ENCODE measurements at places on chromosomes 13 and 19.

DNA sequence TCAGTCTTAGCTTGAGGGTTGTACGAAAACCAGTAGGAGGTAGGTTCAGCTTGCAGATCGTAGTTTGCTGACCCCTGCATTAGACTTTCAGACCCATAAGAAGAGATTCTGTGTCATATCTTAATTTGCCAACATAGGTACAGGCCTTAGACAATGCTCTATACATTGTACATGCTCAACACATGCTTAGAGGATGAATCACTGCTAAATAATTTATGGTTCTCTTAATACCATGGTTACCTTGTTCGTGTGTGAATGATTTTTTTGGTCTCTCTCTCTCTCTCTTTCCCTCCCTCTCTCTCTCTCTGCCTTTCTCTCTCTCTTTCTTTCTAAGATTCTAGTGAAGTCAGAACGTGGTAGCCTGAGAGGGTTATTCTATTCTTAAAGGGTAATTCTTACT is 112.2 kb downstream of the FGF14 start:
- no peak for DNase-seq

DNA sequence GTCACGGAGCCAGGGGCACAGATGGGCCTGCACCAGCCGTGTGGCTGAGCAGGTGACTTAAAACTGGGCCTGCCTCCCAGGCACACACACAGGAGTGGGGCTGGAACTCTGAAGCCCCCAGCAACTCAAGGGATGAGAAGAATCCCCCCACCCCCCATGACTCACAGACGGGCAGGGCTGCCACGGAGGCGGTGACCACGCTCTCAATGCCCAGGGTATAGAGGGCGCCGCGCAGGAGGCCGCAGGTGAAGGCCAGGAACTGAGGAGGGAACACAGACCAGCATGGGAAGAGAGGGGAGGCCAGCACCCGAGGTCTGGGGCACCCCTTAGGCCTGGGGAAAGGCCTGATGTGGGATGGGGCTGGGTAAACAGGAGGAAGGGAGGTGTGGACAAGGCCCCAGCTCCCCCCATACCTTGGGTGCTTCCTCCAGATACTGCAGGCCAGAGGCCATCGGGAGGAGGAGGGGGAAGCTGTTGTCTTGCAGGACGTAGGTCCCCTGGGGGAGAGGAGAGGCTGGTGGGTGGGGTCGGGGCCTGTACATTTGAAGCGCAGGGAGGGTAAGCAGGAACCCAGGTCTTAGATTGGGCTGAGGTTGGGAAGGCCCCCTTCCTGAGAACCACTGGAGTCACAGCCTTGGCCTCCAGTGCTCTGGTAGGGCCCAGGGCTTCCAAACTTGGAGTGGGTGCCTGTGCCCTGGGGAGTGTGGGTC is 3.1 kb upstream of the NKPD1 start:
- DNase-seq: no peak

- no peak for DNase-seq
Observed at GRCh38 chr13:47897411-47898050, 103.5 kb downstream of the SUCLA2 start.

DNA sequence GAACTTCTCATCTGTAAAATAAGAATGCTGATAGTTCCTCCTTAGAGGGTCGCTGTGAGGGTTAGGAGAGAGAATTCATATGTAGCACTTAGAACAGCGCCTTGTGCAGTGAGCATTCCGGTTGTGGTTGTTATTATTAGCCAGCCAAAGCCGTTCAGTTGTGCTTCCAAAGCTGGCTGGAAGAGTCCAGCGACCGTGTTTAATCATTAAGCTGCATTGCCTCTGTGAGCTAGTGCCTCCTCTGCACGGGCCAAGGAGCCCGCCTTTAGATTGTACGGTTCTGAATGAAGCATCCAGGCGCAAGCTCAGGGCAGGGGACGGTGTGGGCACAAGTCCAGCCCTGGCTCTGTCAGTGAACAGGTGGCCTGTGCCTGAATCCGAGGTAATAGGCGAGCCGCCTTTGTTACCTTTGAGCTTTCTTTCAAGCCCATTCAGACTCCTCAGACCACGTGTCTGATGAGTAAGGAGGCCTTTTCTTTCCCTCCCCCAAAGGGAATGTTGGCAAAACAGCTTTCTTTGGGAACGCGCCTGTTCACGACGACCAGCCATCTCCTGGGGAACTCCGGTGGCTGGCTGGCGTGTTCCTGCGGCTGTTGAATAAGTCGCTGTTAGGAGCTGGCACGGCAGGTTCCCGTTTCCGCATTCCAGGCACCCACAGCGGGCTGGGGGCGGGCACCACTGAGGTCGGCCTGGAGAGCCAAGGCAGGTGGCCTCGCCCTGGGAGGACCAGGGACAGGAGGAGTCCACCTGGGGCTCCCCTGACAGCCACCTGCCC is 25.1 kb downstream of the SIPA1L3 start:
- no peak for DNase-seq

DNA sequence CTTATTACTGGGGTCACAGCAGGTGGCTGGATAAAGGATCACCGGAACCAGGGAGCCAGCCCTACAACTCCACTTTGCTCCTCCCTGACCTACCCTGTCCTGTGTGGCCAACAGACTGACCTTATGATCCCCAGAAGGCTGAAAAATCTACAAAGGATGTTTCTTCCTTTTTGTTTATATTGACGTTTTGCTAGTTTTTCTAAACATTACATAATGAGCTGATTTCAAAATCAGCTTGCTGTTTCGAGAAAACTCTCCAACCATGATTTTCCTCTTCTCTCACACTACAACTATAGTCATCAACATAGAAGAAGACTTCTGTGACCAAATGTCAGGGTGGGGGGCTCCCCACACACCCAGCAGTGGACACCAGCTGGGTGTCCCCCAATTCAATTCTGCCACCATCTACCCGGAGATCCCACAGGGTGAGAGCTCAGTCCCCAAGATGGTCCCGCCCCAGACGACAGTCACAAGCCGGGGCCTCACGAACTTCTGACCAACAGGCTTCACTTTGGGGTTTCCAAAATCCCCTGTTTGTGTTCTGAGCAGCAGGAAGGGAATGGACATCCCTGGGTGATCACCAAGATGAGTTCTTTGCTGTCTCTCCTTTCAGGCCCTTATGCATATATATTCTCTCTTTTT is 35.0 kb downstream of the ZNF536 start:
- DNase-seq: no peak

DNA sequence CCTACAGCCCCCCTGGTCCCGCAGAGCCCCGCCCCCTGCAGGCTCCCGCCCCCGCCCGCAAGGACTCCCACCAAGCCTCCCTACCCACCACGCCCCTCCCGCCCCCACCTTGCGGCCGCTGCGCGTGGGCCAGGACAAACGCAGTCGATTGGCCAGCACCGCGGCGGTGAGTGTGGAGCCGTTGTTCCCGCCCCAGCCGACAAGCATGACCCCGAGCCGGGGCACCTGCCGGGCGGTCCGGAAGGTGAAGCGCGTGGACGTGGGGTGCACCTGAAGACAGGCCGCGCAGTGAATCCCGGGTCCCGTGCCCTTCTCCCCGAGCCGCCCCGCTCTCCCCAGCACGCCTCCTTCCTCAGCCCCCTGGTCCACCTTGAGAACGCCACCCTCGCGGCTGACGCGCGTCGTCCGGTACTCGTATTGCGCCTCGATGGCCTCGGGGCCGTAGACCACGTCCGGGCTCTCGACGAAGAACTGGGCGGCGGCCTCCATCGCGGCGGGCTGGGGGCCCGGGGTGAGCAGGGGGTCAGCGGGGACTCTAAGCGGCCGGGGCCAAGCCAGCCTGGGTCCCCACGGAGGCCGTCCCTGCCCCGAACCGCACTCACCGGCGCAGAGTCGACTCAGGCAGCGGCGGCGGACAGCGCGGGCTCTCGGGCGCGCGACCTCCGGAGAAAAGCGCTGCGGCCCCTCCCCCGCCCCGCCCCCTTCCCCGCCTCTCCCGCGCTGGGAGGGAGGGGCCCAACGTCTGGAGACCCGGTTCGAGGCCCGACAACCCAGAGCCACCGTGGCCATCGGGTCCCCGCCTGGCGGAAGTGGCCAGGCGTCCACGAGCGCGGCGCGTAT is at the start of gene ISYNA1:
ISYNA1 (minus strand) TSS at position 643 of the 840 bp plus-strand sequence; CDS start at position 489, 154 bp downstream.
- DNase-seq: peak; percentile 25

- DNase-seq: no peak
Observed at GRCh38 chr13:26623125-26623524, 65.6 kb downstream of the WASF3 start.

- no peak for DNase-seq
Observed at GRCh38 chr19:54325631-54326030, 12.7 kb upstream of the LILRA5 start.

DNA sequence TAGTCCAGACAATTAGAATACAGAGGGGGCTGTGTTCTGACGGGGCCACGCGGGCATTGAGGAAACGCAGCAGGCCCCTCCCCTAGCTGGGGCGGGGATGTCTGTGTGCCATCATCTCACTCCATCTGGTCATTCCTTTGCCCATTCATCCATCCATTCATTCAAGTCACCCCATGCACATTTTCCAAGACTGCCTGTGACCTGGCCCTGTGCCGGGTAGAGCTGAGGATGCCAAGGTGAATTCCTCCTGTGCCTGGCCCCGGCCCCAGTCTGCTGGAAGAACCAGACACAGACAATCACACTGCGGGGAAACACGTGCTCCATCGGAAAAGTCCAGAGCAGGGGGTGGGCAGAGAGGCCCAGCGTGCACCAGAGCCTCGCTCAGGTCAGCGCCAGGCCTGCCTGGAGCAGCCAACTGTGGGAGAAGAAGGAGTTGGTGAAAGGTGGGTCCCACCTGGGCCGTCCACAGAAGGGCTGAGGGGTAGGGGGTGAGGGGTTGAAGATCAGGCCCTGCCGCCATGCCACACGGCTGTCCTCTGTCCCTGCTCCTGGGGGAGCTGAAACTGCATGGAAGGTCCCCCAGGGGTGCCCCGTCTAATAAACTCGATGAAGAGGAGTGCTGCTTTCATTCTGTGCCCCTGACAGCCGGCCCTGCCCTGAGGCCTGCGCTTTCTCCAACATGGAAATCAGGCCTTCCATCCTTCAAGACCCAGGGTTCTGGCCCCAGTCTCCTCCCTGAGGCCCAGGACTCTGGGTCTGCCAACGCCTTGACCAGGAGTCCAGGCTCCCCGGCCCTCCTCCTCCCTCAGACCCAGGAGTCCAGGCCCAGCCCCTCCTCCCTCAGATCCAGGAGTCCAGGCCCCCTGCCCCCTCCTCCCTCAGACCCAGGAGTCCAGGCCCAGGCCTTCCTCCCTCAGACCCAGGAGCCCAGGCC is 1.6 kb upstream of the CACNG6 start:
- DNase-seq: no peak

DNA sequence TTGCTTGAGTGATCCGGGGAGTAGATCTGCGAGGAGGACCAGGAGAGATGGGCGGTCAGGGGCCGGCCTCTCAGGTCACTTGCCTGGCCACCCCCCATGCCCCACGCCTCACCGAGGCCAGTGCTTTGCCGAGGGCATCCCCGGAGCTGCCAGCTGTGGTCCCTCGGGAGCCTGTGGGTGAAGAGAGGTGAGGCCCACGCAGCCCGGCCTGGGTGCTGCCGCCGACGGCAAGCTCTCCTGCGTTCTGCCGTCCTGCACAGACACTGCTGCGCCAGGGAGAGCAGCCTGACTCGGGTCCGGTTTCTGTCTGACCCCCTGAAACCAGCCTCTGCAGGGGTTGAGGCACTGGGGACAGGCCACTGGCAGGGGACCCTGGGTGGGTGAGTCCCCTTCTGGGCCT is 15.8 kb upstream of the UQCR11 start:
- DNase-seq: no peak

DNA sequence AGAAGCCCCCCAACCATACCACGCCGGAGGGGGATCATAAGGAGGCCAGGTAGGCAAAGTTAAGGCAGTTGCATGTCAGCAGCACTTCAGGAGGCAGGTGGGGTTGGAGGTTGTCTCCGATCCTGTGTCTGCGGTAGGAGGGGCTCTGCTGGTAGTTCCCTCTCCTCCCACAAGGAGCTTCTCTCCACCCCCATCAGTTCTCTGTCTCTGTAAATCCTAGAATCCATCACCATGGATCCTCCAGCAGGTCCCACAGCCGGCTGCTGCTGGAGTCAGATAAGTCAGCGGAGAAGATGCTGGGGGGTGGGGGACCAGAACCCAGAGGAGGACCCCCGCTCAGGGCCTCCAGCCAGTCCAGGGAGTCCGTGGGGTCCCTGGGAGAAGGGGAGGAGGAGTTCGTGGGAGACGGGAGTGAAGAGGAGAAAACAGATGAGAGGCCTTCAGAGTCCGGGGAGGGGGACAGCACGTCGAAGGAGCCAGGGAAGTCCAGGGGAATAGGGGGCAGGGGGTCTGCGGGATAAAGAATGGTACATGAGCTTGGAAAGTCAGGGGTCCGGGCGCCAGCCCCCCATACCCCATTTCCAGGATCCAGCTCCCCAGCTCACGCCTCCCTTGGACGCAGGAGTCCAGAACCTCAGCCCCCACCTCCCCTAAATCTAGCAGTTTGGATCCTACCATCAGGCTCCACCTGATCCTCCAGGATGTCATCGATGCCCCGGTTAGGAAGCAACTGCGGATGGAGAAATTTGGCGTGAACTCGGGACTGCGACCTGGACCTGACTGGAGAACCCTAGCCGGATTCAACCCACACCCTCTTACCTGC is 6.3 kb downstream of the MAMSTR start:
- DNase-seq: no peak

DNA sequence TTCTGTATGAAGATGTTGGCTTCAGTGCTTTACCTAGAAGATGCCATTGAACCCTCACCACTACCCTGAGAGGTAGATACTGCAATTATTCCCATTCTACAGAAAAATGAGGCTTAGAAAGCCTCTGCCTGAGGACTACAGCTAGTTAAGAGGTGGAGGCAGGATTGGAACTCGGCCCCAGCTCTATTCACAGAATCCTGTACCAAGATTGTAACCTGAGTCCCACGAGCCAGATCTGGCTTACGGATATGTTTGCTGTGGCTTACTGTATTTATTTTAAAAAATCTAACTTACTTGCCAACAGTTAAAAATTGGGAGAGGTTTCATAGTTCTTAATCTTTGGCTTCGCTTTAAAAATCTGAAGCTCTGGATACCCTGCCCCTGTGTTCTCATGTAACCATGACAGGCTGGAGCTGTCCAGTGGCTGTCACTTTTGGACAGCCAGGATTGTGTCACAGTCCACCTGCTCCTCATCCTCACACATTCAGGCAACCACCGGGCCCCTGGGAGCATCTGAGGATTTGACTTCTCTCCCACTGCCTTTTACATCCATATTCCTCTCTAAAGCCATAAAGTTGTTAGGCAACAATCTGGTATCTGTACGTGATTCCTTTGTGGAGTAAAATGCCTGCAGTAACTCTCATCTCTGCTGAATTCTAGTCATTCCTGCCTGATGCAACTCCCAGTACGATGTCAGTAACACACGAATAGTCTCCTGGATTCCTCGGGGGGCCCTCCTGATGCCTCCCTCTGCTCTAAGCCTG is 160.8 kb upstream of the SERP2 start:
- DNase-seq: no peak

DNA sequence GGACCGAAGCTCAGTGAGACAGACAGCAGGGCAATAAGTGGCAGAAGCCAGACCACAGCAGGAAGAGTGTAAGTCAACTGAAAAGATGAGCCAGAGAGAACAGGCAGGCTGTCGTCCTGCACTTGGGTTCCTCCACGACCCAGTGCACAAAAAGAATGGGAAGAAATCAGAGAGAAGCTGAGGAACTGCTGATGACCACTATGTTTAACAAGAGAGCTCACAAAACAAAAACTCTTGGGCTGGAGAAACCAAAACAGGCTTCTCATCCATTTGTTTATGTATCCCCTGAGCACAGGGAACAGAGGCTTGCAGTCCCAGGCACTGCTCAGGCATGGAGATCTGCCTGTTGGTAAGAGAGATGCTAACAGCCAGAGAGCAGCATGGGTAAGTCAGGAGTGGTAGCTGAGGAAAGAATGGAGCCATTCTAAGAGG is 14.0 kb downstream of the AKAP8L start:
- DNase-seq: no peak

- no peak for DNase-seq
Observed at GRCh38 chr13:39859898-39860297, 204.4 kb downstream of the COG6 start.

GRCh38 chr13:99486996-99487395 is 14.3 kb upstream of the TM9SF2 start:
- DNase-seq: no peak

- no peak for DNase-seq
Observed at GRCh38 chr19:1445932-1446712, 3.8 kb upstream of the APC2 start.
